ENCODE measurements at places on chromosomes 11 and 22.

DNA sequence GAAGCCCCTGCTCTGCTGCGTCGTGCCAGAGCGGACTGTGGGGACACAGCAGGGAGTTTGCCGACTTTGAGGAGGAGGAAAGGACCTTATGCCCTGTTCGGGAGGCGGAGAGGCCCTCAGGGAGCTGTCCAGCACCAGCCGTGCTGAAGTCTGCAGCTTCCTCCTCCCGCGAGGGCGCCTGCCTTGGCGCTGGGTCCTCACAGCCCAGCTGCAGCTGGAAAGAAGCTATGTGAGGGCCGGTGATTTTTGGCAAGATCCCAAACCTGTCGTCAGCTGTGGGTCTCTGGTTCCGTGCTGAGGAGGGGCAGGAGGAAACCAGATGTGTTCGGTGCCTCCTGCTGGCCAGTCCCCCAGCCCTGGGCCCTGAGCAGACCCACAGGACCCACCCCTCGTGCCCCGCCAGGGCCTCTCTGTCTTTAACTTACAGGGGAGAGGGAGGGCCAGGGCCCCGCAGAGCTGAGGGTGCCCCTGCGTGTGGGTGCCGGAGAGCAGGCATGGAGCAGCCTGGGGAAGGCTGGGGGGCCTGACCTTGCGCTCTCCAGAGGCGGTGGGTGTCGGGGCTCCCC lies 12.0 kb downstream of the BRSK2 start:
- peak; percentile 81 for DNase-seq

- no peak for DNase-seq
These were observed 6.2 kb upstream of the FAM83F start for GRCh38 chr22:39988386-39989114.

GRCh38 chr11:114318361-114318760 lies 22.2 kb downstream of the NNMT start:
- no peak for DNase-seq

GRCh38 chr11:123797114-123797513 lies 9.0 kb downstream of the OR6M1 start:
- DNase-seq, result no peak
